AG04450 (cell line): ENCODE measurements at places on chromosomes 1 and 21. TPM values are rescaled to one million over a fixed set of nuclear protein-coding genes. Genes with fewer than 3 reads are reported as not detected.

Gene NMNAT2
- 0.16 and 0.19 TPM in 2 replicates for polyA plus RNA-seq

Gene CHODL
- polyA plus RNA-seq, result 0.05 TPM in 2 replicates

Gene LCE3D
- not detected in 2 replicates for polyA plus RNA-seq

- no peak for DNase-seq
Measured at GRCh38 chr1:64459743-64460142, 10.2 kb upstream of the CACHD1 start.

DNA sequence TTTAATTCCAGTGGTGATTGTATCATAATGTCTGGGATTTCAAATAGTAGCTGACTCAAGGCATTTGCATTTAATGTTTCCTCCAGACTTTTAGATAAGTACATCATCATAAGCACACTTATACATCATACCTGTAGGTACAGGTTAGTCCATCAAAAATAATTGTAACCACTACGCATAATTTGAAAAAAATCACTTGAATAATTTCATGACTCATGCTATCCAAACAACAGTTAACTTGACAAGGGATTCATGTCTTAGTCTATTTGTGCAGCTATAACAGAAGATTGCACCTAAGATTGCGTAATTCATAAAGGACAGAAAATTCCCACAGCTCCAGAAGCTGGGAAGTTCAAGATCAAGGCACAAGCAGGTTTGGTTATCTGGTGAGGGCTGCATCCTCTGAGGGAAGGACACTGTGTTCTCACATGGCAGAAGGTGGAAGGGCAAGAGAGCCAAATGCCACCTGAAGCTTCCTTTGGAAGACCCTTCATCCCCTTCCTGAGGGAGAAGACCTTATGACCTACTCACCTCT is 801.7 kb upstream of the BRINP3 start:
- no peak for DNase-seq

DNA sequence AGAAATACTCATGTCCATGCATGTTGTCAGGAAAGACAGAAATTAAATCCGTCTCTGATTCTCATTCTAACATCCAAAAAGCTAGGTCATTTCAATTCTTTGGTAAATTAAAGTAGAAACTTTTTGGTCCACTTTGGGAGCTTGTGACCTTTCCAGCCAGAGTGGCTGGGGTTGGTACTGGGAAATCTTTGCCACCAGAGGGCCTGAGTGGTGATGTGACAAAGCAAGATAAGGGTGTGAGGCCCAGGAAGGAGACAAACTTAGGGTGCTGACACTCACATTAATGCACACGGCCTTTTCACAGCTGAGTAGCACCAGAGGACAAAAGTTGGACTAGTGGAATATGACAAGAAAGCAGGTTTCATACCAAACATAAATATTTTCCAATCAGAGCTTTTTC is 144.3 kb downstream of the DNM3 start:
- no peak for DNase-seq
